GM13976 (cell line): ENCODE measurements at places on chromosomes 1 and 21.

DNA sequence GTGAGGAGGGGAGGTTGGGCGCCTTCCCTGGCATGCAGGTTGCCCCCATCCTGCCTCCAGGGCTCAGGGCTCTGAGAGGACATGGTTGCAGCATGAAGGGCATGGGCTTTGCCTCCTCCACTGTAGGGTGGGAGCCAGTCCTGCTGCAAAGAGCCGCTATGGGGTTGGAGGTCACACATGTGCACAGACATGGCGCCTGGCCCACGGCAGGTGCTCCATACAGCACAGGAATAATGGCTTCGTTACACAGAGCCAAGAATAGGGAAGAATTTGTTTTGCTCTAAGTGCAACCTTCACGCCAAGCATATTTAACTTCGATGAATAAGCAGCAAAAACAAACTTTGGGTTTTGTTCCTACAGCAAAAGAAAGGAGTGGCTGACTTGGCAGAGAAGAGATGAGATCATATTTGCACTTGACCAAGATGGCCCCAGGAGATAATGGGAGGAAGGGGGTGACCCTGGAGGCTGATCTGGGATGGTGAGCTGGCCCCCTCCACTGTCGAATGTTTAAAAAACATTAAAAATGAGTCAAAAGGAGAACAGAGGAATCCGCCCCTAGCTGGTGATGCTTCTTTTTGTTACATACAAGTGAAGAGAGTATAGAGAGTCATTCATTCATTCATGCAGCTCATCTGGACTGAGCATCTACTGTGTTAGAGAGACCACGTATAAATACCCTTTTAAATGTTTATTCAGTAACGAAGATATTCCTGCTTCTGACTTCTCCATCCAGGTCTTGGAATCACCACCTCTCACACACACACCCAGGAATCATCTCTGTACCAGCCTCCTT is 12.4 kb upstream of the C2CD2 start:
- peak; percentile 17 for DNase-seq

- peak; percentile 52 for DNase-seq
Observed at GRCh38 chr1:38872401-38873026, 634 bp downstream of the MYCBP start.

DNA sequence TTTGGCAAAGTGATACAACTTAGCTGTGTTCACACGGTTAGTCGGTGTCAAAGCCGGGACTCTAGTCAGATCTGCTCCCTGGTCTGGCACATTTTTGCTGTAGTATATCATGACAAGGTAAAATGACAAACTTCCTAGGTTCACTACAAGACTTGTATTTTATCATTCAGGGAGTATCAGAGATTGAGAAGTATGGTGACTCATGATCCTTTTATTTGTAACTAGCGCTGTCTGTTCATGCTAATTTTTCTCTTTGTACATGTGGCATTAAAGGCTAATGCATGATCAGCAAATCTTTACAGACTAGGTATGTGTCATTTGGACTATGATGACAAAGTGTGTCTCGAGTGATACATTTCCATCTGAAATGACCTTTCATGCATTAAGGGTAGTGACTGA is 326.7 kb downstream of the SIPA1L2 start:
- no peak for DNase-seq

GRCh38 chr1:230979952-230980351 is 1.1 kb downstream of the ARV1 start:
- no peak for DNase-seq

DNA sequence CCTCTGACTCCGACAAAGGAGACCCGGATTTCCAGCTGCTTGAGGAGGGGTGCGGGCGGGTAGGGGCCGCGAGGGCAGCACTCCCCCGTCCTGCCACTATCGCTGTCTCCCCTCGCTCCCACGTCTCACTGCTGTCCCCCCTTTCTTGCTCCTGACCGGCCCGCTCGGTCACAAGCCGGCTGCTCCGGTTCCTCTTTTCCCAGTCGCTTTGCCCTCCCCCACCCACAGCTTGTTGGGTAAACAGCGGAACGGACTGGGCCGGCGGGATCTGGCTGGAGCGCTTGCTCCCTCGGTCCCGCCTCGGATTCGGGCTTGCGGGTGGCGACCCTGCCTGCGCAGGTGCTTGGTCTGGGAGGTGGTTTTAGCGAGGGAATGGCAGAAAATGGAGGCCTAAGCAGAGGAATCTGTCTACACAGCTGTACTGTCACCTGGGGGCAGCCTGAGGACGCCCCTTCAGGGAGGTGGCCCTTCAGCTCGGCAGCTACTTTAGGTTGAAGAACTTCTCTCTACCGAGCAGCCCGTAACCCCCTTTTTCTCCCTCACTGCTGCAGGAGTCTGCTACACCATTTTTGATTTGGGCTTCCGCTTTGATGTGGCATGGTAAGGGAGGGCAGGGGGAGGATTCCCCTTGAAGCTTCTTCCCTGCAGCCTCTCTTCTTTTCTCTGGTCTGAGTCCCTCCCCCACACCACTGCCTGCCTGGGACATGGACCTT is 645 bp downstream of the ATP6V0B start:
- DNase-seq, result peak; percentile 58

DNA sequence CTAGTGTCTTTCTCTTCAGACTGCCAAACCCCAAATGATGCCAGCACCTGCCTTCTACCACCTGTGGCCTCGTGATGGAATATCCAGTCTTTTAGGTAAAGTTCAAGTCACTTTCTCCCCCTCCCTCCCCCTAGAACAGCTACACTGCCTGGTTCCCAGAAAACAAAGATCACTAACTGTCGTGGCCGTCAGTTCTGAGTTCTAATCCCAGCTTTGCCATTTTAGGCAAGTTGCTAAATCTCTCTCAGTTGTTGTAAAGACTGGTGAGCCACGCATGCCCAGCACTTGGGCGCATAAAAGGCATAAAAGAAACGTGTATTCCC is 648 bp upstream of the TRAPPC3 start:
- no peak for DNase-seq

GRCh38 chr1:24900486-24900849 is 29.6 kb downstream of the RUNX3 start:
- peak; percentile 46 for DNase-seq

GRCh38 chr1:223210788-223211120 is 67.7 kb upstream of the TLR5 start:
- DNase-seq, result no peak

DNA sequence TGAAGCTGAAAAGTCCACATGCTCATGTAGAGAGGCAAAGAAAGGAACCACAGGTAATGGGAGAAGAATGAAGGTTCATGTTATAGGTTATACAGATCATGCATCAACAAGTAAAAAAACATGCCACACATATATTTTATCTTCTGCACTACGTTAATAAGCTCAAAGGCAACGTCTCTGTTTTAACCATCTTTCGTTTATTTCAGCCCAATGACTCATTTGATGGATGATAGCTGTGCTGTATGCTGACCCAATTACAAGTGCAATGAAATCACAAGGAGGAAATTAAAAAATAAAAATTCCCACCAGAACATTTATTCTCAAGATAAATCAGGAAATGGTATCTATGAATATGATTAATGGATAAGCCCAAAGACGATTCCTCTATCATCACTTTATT is 24.6 kb downstream of the XCL1 start:
- no peak for DNase-seq

DNA sequence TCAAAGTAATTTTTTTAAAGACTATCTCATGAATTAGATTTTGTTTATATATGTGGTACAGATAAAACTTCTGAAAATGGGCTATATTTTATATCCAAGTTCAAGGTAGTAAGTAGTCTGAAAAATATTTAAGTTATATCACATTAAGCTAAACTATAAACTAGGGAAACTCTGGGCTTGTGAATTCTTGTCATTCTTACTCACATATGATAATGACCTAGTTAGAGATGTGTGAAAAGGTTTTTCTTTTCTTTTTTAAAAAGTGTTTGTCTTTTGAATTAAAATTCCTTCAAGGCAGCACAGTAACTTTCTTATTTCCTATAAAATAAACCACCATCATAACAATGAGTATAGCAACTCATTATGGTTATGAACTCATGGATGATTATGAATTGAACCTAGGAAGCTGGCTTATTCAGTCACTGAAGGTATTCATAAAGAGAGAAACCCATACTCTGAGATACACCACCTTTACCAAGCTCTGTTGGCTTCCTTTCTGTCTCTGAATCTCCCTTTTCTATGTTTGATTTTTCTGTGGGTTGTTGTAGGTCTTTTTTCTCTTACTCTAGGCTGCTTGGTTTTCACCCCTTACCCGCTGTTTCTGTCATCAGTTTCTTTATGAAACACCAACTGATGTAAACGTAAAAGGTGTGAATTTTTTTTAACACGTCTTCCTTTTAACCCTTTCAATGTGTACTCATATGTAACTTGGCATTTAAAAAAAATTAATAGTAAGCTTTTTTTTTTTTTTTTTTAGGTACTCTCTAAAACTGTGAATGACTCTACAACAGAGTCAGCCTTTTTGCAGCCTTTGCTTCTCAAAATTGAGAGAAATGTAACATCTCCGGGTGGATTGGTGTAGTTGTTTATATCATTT is 25.2 kb downstream of the IL12RB2 start:
- peak; percentile 72 for DNase-seq

DNA sequence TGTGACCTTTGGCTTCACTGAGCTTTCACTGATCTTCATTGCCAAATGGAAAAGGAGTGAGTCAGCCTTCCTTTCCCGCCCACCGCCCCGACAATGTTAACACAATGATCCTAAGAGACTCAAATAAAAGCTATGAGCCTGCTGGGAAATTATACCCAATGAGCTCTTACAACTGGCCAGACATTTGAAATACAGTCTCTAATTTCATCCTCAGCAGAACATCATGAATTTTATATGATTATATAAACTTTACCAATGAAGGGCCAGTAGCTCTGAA is 252.5 kb downstream of the SIPA1L2 start:
- DNase-seq, result no peak

DNA sequence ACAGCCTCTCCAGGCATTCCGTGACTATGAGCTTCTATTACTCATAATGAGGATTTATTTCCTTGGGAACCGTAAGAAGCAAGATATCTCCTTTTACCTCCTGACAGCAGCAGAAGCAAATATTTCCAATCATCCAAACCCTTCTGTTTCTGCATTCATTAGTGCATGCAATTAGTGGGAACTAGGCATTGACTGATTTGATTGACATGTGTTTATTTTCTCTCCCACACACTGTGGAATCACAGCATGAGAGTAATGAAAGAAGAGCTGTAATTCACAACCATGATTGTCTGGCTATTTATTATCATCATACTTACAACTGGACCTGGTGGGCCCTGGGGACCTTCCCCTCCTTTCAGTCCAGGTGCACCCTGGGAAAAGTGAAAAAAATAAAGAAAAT is 146.8 kb downstream of the COL11A1 start:
- DNase-seq, result no peak

GRCh38 chr1:103529746-103530145 is 4.2 kb downstream of the RNPC3 start:
- DNase-seq, result no peak

DNA sequence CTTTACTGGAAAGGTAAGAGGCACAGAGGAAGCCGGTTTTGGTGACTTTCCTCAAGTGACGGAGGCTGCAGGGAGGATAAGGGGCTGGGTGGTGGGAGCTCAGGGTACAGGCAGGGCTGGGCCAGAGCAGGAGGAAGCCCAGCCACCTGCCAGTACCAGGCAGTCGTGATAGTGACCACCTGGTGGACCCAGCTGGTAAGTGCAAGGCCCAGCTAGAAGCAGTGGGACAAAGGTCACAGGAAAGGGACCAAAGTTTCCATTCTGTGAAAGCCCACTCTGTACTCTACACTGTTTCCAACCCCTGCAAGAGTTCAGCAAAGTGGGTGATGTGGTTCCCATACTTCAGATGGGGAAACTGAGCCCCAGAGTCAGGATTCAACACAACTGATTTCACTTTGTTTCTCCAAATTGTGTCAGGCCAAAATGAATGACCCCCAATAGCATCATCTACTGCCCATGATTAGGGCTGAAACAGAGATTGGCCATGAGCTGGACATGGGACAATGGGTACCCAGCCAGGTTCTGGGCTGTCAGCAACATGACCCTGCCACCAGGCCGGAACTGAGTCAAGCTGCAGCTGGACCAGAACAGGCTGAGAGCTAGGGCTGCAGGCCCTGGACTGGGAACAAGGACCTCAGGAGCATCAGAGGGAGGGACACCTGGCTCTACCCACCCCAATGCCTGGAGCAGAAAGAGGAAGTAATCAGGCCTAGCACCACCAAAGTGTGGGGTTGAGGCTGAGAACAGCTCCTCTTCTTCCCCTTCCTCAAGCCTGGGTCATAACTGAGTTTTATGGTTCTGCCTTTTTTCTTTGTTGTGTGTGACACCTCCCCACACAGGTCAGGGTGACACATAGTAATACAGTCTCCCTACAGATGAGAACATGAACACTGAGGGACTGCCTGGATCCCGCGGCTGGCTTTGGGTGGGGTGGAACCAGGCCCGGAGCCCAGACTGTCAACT is 50.2 kb downstream of the KCNN3 start:
- peak; percentile 66 for DNase-seq

- DNase-seq, result no peak
Observed at GRCh38 chr1:156259805-156260204, 11.9 kb upstream of the PAQR6 start.

GRCh38 chr21:30629200-30629599 is 5.8 kb upstream of the KRTAP20-2 start:
- no peak for DNase-seq

GRCh38 chr1:184061396-184062003 is 10.0 kb downstream of the TSEN15 start:
- DNase-seq, result no peak

DNA sequence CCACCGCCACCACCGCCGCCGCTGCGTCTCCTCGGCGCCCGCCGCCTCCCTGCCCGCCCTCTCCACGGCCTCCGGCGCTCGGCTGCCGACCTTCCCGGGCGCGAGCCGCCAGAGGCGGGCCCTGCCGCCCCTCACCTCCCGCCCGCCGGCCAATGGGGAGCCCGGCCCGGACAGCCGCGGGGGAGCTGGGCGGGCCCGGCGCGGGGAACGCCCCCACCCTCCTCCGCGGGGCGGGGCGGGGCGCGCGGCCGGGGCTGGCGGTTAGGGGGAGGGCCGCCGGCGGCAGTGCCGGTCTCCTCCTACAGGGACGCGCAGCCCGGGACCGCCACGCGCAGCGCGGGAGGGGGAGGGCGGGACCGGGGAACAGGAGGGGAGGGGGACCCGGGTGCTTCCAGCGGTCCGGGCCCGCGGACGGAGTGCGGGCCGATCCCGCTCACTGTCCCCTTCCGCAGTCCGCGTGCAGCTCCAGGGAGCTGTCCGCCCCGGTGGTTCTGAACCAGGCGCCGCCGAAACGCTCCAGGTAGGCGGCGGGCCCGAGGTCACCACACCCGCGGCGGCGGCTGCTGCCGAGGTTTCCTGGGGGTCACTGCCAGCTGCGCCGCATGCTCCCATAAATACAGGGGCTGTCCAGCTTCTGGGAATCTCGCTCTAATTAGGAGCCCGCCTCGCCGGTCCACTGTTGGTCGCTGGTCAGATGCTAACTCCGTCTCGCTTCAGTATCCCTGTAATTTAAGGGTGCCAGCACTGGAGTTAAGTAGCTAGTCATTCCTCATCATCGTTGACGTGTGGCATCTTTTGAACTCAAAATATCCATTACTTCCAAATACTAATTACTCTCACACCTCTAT is at the start of gene PGBD5:
Gene PGBD5, minus strand, starts transcription at position 87 of the 848 bp plus-strand sequence. CDS start 404 bp downstream, outside the sequence.
- peak; percentile 86 for DNase-seq

DNA sequence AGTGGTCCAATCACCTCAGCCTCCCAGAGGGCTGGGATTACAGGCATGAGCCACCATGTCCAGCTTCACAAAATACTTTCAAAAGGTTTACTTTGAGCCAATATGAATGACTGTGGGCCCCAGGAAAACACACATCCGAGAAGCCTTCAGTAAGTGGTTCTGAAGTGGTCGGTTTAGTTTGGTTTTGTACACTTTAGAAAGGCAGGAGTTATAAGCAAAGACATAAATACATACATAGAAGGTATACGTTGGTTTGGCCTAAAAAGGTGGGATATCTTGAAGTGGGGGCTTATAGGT is 3.2 kb upstream of the MIB2 start:
- no peak for DNase-seq
